ENCODE measurements at places on chromosomes 3 and 15.

DNA sequence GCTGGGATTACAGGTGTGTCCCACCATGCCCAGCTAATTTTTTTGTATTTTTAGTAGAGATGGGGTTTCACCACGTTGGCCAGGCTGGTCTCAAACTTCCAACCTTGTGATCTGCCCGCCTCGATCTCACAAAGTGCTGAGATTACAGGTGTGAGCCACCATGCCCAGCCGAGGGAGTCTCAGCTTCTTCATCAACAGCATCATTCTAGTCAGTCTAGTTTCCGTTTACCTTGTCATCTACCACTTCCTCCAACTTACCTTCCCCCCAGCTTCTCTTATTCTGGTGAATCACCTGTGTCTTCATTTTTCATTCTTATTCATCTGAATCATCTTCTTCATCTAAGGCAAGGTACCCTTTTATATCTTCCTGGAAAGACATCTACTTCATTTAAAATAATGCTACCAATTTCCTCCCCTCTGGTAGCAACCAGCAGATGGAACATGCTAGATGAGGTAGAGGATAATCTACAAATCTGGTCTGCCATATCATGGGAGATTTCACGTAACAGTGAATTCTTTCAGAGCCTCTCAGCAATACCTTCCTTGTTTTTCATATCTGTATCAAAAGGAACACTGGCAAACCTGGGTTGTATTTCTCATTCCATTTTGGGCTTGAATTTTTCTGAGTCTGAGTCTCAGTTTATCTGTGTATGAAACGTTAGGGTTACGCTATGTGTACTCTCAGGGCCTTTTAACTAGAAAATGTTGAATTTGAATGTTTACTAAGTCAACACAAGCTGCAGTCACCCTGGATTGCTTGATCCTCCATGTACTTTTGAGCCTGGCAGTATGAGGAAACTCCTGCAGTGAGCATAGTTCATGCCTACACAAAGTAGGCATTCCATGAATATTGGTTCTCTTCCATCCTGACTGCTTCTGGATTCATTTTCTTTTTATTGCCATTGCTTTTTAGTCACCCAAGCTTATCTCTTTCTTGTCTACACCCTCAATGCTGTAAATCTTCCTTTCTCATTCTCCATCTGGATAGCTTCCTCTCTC, 16.8 kb downstream of the LPP start:
- DNase-seq, result no peak

DNA sequence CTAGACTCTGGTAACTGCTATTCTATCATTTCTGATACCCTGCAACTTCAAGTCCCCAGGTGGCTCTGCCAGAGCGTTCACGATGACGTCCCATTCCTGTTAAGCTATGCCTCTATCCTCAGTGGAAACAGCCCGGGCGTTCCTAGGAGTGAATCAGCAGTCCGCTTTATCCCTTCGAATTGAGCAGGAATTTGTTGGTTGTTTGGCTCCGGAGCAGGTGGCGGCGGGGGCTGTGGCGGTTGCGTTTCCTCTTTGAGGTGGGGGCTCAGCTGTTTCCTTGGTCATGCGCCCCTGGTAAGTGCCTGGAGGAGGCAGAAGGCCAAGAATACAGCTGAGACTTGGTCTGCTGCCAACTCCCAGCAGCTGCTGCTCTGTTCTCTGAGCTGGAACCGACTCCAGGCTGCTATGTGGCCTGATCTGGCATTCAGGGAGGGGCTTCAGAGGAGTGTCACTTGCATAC, 25.2 kb downstream of the ARPP21 start:
- peak; percentile 75 for DNase-seq

- no peak for DNase-seq
Observed at GRCh38 chr3:196314597-196314996, 3.4 kb downstream of the DYNLT2B start.

DNA sequence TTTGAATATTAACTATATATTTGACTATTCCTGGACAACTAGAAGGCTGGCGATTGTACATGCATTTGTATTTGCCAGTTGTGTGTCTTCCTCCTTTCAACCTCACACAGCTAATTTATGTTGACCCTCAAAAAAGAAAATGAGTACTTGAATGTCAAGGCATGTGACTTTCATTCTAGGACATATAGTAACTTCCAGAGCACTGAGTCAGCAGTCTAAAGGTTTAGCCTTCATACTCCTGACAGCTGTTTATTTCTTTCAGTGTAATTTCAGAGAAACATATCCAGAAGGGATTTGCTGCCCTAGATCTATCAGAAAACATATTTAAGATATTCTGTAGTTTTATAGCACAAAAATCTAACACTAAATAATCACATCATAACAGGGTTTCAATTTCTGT, 74.6 kb upstream of the GOLGA8J start:
- no peak for DNase-seq

DNA sequence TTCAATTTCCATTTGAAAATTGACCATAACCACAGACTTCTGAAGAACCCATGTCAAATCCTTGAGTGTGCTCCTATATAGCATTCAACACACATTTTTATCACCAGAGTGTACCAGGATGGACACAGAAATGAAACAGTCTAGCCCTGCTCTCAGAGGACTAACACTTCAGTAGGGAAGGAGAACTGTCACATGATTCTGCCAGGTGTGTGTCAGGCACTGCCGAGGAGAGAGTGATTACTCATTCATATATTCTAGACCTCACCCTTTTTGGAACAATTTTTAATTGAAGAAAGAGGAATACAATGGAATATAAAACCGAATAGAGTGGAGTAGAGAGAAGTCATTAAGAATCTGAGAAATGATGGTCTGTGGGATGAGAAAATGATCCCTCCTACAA, 125.8 kb downstream of the ERC2 start:
- DNase-seq, result no peak

- DNase-seq, result no peak
Observed at GRCh38 chr3:179473565-179473964, 22.3 kb upstream of the GNB4 start.

- DNase-seq, result peak; percentile 18
Observed at GRCh38 chr3:12974334-12974733, 98.9 kb downstream of the IQSEC1 start.

- no peak for DNase-seq
Observed at GRCh38 chr3:160886421-160886820, 130.4 kb downstream of the PPM1L start.

DNA sequence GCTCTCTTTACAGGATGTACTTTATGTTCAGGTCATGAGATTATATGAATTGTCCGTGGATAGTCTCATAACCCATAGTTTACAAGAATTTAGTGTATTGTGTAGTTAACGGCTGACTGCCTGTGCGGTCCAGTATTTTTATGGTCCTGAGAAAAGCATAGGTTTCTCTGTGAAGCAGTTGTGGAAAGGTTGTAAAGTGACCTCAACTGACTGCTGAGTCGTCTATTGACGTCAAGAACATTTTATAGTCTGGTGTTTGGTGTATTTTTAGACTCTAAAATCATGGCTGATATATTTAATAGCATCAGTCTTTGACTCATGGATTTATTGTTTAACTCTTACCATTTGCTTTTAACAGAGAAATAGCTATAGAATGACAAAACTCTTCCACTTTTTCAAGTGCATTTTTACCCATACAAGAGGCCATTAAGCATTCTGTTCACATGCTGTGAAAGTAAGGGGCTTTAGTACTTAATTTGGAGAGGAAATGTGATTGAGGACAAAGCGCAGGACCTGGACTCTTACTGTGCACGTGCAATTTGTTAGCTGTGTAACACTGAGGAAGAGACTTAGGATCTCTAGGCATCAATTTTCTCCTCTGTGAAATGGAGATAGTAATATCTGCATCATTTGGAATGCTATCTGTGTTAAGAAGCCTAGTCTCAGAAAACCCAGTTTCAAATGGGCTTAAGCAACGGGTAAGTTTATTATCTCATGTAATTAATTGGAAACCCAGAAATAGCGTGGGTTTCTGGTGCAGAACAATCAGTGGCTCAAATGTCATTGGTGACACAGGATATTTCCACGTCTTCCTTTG, 240.8 kb downstream of the NFKBIZ start:
- DNase-seq, result peak; percentile 45

DNA sequence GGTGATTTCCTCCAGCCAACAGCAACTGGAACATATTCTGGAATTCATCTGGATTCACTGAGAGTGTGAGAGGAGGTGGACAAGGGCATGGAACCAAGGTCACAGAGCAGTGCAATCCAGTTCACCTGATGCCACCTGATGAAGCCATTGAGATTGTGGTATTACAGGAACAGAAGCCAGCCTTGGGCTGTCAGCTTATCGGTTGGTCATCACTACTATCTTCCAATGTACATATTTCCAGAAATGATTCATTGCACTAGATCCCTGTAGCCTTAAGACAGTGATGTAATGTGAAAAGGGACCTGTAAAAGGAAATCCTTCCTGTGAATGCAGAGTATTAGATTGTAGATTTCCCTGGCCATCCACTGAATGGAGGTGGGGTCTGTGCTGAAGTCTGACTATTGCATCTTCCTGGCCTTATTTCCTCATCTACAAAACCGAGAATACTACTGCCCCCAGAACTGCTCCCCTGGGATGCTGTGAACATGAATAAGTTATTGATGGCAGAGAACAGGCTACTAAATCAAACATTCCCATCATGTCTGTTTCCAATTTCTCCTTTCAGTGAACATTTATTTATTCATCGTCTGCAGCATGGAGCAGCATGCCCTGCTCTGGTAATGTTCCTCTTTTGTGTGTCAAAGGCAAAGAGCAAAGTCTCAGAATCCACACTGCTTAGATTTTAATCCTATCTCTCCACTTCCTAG, 47.4 kb upstream of the TPM1 start:
- peak; percentile 62 for DNase-seq

DNA sequence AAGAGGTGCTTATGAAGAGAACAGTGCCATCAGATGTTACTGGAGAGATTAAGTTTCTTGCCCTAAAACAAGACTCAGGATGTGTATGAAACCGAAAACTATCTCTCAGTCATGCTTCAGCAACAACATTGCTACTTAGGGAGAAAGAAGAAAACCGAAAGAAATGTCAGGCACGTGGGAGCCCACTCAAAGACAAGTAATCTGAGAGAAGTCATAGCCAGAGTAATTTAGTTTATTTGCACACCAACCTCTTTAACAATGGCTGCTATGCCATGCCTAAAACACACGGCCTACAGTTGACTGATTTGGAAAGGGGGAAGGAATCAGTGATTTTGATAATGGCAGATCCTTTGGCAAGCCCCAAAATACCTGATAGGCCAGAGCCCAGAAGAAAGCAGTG, 162.9 kb downstream of the TIGIT start:
- no peak for DNase-seq

GRCh38 chr15:99009741-99010330, 2.2 kb upstream of the PGPEP1L start:
- no peak for DNase-seq

GRCh38 chr15:63556246-63556645, 40.9 kb upstream of the FBXL22 start:
- no peak for DNase-seq

DNA sequence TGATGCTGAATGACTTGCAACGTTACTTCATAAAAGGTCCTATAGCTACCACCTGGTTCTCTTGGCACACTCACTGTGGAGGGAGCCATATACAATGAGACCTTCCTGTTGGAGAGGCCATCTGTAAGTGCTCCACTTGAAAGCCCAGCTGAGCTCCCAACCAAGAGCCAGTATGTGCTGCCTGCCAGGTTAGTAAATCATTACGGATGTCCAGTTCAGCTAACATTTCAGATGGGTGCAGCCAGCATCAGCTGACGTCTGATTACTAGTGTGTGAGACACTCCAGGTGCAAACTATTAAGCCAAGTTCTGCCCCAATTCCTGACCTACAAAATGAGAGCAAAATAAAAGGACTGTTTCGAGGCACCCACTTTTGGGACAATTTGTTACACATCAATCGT, 274.4 kb upstream of the ROBO2 start:
- DNase-seq, result no peak

DNA sequence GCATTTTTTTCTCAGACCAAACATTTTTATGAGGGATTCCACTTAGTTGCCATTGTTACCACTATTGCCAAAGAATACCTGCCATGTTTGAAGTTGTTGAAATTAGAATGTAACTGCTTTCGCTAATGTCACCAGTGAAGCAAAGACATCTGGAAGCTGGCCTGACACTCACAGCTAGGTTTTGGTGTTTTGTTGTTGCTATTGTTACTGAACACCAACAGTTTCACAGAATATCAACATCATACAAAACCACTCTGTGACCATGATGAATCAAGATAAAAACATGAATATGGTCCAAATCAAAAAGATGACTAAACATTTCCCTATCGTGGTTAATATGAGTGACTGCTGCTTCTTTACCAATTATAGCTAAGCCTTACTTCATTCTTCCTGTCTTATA, 6.9 kb upstream of the CFAP20DC start:
- DNase-seq, result peak; percentile 60

DNA sequence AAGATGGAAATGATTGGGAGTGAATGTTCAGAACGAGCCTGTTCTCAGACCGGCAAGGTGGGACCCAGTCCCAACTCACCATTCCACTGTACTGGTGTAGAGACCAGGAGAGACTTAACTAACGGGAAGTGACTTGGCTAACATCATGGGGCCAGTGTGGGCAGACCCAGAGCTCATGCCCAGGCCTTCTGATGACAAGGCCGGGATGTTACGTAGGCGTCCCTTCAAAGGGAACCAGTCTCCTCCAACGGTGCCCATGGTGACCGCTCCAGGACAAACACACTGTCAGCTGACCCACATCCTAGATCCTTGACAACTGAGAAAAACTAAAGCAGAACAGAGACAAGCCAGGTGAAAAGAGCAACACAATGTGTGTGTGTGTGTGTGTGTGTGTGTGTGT, 128.4 kb upstream of the HACD2 start:
- DNase-seq, result no peak

- peak; percentile 53 for DNase-seq
Observed at GRCh38 chr15:34621675-34622074, 38.2 kb upstream of the GOLGA8B start.

GRCh38 chr3:109887293-109887692, 549.9 kb upstream of the DPPA4 start:
- no peak for DNase-seq

- DNase-seq, result peak; percentile 26
Observed at GRCh38 chr3:67653425-67654098, 850 bp downstream of the SUCLG2 start.

- DNase-seq, result no peak
Observed at GRCh38 chr3:46932455-46933225, 43.9 kb downstream of the CCDC12 start.

Measured in cardiac fibroblast (primary cell).